ENCODE measurements at places on chromosomes 16 and 17.

GRCh38 chr16:57649443-57649751 lies 18.7 kb upstream of the ADGRG3 start:
- DNase-seq, result no peak

GRCh38 chr17:68662479-68662878 lies 61.3 kb upstream of the FAM20A start:
- DNase-seq, result no peak

DNA sequence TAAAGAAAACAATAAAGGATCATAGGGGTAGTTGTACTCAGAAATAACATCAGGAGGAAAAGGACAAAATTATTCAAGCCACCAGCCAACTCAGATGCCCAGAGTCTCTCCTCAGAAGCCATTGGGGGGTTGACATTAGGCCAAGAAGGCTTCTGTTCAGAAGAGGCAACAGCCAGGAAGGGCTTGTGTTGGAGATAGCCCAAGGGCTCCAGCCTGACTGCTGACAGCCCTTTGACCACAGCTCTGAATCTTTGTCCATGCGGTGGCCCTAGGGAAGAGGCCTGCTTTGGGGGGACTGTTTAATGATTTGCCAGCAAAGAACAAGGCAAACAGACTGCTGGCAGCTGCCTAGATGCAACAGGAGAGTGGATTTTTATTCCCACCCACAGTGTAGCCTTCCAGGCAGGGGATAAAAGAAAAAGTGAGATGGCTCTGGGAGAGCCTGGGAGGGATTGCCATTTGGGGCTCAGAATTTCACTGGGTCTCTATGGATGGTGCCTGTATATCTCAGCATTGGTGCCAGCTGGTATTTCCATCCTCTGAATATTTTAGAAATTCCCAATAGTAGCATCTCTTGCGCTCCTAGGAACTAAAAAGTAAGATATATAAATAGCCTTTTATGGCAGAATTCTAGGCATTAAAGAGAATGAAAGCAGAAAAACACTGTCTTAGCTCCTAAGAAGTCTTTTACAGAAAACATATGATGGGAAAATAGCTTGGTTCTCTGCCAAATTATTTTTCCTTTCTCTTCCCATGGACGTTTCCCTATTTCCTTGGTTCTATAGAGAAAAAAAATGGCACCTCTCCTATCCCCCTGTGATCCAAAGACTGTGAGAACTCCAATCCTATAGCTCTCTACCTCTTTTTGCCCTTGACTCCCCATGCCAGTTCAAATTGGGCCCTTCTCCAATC lies 29.4 kb upstream of the SUPT4H1 start:
- no peak for DNase-seq

GRCh38 chr16:64375391-64375980 lies 746.4 kb downstream of the CDH11 start:
- no peak for DNase-seq

- DNase-seq, result no peak
Measured at GRCh38 chr17:6374271-6374691, 60.6 kb downstream of the AIPL1 start.

DNA sequence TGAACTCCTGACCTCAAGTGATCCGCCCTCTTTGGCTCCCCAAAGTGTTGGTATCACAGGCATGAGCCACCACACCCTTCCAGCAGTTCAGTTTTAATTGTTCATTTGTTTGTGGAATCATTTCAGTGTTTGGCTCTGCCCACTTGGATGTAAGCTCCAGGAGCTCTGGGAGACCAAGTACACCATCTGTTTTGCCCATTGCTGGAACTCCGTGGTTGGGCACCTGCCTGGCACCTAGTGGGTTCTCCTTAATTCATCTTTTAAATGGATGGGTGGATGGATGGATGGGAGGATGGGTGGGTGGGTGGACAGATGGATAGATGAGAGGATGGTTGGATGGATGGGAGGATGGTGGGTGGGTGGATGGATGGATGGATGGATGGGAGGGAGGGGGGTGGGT lies 953 bp upstream of the NECAB2 start:
- DNase-seq, result no peak

- DNase-seq, result peak; percentile 61
Measured at GRCh38 chr16:81035975-81036750, 521 bp downstream of the ATMIN start.

DNA sequence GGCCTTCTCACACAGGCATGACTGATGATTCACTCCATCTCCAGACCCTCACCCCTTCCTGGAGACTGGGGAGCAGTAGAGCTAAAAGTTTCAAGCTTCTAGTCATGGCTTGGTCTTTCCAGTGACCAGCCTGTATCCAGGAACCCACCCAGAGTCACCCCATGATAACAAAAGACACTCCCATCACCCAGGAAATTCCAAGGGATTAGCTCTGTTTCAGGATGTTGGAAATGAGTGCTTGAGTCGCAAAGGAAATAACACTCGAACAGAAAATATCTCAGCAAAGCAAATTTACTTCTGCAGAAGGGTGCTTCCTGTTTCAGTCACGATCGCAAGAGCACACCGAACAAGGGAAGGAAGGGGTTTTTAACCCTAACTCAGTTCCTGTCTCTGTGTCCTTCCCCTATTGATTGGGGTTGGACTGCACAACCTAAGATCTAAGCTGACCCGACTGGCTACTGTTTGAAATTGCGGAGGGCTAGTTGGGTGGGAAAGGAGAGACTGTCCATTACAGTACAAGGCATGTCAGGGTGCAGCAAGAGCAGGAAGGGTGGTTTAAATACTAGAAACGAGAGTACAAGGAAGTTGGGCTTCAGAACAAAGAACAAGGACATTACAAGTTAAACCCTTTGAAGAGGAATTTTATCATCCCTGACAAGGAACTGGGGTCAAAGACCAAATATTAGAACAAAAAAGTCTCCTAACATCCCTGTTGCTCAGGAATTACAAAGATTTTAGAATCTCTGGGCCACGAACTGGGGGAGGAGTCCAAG lies 224.4 kb upstream of the CACNG5 start:
- no peak for DNase-seq

- no peak for DNase-seq
Measured at GRCh38 chr17:12730931-12731521, 58.3 kb upstream of the ARHGAP44 start.

DNA sequence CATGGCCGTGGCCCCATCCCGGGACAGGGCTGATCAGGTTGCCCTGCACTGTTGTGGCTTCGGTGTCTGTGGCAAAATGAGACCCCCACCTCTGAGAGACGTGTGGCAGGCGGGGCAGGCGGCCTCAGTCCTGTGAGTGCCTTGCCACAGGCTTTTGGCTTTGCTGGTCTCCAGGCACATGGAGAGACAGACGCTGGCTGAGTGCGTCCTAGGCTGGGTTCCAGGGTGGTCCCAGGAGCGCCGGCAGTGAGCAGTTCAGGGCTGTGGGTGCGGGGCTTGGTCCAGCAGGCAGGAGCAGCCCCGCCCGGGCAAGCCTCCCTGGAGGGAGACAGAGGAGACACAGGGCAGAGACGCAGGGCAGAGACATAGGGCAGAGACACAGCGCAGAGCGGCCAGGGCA lies 29.2 kb downstream of the SOX8 start:
- no peak for DNase-seq

DNA sequence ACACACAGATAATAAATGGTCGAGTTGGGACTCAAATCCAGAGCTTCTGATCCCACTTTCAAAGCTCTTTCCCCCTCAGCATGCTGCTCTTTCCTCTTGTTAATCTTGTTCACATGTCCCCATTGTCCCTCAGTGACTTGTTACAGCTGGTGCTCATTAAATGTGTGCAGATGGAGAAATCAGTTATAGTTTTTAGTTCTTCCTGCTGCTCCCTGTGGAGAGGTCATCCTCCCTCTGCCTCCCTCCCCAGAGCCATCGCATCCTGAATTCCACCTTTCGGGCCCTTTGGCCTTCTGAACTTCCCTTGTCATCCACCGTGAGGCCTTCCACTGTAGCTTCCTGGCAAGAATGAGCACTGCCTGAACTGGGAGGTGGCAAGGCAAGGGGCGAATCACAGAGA lies 179.6 kb downstream of the WSCD1 start:
- DNase-seq, result no peak

GRCh38 chr17:80198144-80198661 lies 21.9 kb downstream of the SGSH start:
- DNase-seq, result no peak

GRCh38 chr16:66028510-66029216 lies 337.8 kb upstream of the CDH5 start:
- no peak for DNase-seq

DNA sequence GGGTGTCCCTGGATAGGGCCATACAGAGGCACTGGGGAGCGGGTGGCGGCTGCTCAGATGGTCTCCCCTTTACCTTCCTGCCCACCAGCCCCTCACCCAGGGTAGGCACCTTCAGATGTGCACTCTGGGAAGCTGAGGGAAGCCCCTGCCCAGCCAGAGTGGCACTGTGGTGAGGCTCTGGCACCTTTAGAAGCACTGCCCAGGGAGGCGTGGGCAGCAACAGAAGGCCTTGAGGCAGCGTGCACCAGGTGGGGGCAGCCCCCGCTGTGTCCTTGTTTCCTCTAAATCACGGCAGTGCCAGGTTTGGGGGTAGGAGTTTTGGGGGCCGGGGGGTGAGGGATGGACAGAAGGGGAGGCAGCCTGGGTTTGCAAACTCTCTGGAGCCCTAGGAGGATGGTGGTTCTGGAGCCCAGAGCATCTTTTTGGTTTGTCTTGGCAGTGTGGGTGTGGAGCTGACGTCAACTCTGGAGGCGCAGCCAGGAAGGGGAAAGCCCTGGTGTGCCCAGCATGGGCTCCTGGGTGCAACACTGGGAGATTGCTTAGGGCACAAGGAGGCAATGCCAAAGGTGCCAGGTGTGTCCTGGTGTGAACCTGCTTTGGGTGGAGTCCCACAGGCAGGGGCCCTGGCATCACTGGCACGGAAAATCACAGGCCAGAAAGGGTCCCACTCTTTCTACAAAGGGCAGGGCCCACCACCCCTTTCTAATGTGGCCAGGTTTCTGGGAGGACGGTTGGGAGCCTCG lies 23.1 kb upstream of the CDC42EP4 start:
- DNase-seq, result no peak

DNA sequence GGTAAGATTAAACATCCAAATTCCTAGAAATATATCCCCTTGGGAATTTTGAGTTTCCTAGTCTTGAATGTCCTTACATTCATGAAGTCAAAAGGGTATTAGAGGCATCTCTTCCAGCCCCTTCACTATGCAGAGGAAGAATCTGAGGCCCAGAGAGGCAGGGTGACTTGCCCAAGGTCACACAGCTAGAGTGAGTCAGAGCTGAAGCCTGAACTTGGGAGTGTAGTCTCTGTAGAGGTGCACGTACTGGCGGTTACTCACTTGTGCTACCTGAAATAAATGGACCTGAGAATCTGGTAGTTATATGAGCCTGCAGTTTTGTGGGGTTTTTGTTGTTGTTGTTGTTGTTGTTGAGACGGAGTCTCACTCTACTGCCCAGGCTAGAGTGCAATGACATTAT lies 164.0 kb downstream of the XYLT1 start:
- no peak for DNase-seq

DNA sequence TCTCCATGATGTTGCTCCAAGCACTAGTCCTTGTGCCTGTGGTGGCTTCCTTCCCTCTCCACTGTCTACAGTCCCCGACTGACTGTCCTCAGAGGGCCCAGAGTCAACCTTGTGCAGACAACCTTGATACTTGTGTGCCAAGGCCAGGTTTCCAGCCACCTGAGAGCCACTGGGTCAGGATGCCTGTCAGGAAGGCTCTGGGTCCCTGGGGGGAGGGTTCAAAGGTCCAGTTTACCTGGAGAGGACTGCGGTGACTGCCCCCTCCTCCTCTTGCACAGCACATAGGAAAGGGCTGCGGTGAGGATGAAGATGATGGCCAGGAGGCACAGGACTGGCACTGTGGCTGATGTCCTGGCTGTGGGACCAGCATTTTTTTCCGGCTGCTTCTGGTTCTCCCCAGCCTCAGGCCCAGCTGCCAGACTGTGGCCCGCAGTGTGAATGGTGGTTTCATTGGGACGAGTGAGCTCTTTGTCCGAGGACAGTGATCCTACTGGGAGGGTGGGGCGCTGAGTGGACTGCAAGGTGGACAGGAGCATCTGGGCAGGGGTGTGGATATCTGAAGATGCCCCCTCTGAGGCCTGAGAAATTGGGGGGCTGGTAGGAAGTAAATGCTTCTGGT lies 3.7 kb downstream of the MED11 start:
- DNase-seq, result no peak

- DNase-seq, result peak; percentile 37
Measured at GRCh38 chr17:16415031-16415924, at the start of gene TRPV2. TSS of gene TRPV2 (plus strand) at chr17:16415571. CDS start at chr17:16417669, 2,098 bp downstream.

GRCh38 chr17:57442401-57442823 lies 186.1 kb downstream of the MSI2 start:
- DNase-seq, result no peak

GRCh38 chr17:68840073-68840472 lies 115.1 kb downstream of the ABCA8 start:
- no peak for DNase-seq

DNA sequence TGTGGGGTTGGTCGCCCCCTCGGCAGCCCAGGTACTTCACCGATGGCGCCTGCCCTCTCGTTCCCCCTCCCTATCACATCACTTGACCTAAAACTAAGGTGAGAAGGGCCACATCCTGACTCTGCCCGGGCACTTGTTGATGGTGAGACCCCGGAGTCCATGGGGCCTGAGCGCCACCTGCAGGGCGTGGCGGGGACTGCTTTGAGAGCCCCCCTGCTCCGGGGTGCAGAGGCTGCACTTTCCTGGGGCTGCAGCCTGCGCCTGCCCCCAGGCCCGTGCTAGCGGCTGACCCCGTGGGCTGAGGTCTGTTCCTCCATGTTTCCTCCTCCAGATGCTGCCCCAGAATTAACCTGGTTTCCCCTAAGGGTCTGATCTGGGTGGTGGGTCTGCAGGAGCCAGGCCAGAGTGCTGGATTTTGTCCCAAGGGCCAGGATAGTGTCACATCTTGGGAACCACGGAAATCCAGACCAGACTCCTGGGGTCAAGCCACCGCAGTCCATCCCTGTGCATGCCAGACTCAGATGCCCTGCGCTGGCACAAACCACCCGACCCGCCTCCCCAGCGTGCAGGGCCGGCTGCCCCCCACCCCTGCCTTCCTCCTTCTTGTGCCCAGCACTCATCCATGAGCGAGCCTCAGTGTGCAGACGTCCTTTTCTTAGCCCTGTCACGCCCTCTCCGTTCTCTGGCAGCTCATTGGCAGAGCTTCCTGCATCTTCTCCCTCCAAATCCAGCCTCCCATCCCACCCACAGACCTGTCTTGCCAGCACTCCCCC lies 2.7 kb downstream of the NDUFAF8 start:
- peak; percentile 81 for DNase-seq

GRCh38 chr17:44794851-44795413 lies 35.2 kb downstream of the GJC1 start:
- DNase-seq, result no peak

- no peak for DNase-seq
Measured at GRCh38 chr17:29918922-29919856, 10.8 kb downstream of the SSH2 start.

All from stimulated activated naive CD8-positive, alpha-beta T cell treated with anti-CD3 and anti-CD28 coated beads, Interleukin-15, amount 100 ng/mL, for 72 hours (primary cell).